AG04449 (cell line): ENCODE measurements at places on chromosomes 16 and 17.

- DNase-seq, result no peak
Measured at GRCh38 chr17:75093548-75094158, 5.9 kb downstream of the SLC16A5 start.

- no peak for DNase-seq
Measured at GRCh38 chr17:77141846-77142449, 1.2 kb downstream of the SEC14L1 start.

GRCh38 chr17:30326809-30327208 is 7.0 kb downstream of the TMIGD1 start:
- DNase-seq, result no peak

DNA sequence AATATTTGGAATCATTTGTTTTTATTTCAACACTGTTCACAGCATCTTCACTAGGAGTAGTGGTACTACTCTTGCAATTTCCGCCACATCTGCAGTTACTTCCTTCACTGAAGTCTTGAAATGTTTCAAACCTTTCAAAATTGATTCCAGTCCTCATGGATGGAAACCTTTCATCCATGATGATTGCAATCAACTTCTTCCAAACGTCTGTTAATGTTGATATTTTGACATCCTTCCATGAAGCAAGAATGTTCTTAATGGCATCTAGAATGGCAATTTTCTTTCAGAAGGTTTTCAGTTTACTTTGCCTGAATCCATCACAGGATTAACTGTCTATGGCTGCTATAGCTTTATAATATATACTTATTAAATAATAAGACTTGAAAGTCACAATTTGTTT is 736.8 kb upstream of the CA10 start:
- no peak for DNase-seq
